ENCODE measurements at places on chromosomes 12 and 14. TPM values are rescaled to one million over a fixed set of nuclear protein-coding genes. Genes with fewer than 3 reads are reported as not detected.

The HNF1A gene
- total RNA-seq, result not detected

The CLEC12A gene
- 0.29 TPM for total RNA-seq

DNA sequence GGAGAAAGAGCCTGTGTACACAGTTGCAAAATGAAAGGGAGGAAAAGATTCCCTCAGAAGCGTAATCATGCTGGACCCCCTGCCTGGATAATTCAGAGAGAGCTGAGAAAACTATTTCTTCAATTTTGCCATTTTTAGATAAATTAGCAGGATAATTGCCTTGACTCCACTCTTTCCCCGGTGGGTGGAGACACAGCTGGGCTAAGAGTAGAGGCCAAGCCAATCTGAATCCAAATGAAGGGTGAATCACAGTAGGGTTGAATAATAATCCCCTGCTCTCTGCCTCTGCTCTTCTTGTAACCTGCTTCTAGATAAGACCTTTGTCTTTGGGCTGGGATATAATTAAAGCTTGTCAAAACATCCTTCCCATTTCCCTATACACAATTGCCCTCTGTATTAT is 150.1 kb downstream of the CAPZA3 start:
- H3K36me3 ChIP-seq, result no peaks in the 10 kb centered on the region
- H3K4me1 ChIP-seq, result no peaks in the 10 kb centered on the region
- no peak for DNase-seq
- no peak overlapping the region for H3K4me3 ChIP-seq

GRCh38 chr12:3920351-3921150 is 47.4 kb upstream of the PARP11 start:
- H3K27me3 ChIP-seq, result peaks cover 48% of the 10 kb centered on the region
- H3K36me3 ChIP-seq, result no peaks in the 10 kb centered on the region
- DNase-seq, result no peak
- no peak overlapping the region for H3K27ac ChIP-seq
- no peak overlapping the region for H3K4me3 ChIP-seq

DNA sequence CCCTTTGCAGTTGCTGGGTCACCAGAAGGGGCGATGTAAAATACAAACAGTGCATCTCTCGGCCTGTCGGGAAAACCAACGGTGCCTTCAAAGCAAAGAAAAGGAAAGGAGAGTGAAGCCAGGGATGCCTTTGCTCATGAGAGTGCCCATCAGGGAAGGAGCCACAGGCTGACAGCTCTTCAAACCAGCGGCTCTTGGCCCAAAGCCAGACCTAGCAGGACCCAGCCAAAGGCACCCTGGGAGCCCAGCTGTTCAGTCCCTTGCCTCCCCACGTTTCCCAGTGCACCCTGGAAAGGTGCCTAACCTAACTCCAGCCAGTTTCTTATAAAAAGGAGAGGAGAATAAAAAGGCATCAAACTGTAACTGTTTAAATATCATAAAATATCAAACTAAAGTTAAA is 29.2 kb downstream of the PRMT8 start:
- no peak overlapping the region for H3K4me3 ChIP-seq
- H3K4me1 ChIP-seq, result no peaks in the 10 kb centered on the region
- no peak for DNase-seq
- no peak overlapping the region for H3K27ac ChIP-seq
- no peaks in the 10 kb centered on the region for H3K36me3 ChIP-seq
- H3K27me3 ChIP-seq, result peaks cover 8% of the 10 kb centered on the region

DNA sequence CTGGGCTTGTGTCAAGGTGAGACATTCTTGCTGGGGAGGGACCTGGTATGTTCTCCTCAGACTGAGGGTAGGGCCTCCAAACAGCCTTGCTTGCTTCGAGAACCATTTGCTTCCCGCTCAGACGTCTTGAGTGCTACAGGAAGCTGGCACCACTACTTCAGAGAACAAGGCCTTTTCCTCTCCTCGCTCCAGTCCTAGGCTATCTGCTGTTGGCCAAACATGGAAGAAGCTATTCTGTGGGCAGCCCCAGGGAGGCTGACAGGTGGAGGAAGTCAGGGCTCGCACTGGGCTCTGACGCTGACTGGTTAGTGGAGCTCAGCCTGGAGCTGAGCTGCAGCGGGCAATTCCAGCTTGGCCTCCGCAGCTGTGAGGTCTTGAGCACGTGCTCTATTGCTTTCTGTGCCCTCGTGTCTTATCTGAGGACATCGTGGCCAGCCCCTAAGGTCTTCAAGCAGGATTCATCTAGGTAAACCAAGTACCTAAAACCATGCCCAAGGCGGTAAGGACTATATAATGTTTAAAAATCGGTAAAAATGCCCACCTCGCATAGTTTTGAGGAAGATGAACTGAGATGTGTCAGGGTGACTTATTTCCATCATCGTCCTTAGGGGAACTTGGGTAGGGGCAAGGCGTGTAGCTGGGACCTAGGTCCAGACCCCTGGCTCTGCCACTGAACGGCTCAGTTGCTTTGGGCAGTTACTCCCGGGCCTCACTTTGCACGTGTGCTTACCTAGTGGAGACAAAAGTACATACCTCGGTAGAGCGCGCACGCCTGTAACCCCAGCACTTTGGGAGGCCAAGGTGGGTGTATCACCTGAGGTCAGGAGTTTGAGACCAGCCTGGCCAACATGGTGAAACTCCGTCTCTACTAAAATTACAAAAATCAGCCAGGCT is 4.3 kb downstream of the GAPDH start:
- peaks cover 73% of the 10 kb centered on the region for H3K36me3 ChIP-seq
- no peak overlapping the region for H3K4me3 ChIP-seq
- H3K27me3 ChIP-seq, result no peaks in the 10 kb centered on the region

The L2HGDH gene
- 3.6 TPM for total RNA-seq

DNA sequence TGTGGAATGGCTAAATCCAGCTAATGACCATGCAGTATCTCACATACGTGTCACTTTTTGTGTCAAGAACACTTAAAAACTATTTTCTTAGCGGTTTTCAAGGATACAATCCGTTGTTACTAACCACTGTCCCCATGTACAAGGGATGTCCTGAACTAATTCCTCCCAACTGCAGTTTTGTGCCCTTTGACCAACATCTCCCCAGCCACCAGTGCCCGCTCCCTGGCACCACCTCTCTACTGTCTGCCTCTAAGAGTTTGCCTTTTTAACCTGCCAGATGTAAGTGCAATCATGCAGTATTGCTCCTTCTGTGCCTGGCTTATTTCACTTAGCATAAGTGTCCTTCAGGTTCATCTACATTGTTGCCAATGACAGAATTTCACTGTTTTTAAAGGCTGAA is 315.7 kb downstream of the TMEM121 start:
- H3K4me3 ChIP-seq, result no peak overlapping the region
- peak; percentile 55 for DNase-seq
- H3K27ac ChIP-seq, result no peak overlapping the region

The TMCC3 gene
- 0.36 TPM for total RNA-seq

- no peak overlapping the region for H3K27ac ChIP-seq
- no peaks in the 10 kb centered on the region for H3K36me3 ChIP-seq
- no peaks in the 10 kb centered on the region for H3K4me1 ChIP-seq
Measured at GRCh38 chr14:102849526-102850379, 72.5 kb downstream of the TRAF3 start.

DNA sequence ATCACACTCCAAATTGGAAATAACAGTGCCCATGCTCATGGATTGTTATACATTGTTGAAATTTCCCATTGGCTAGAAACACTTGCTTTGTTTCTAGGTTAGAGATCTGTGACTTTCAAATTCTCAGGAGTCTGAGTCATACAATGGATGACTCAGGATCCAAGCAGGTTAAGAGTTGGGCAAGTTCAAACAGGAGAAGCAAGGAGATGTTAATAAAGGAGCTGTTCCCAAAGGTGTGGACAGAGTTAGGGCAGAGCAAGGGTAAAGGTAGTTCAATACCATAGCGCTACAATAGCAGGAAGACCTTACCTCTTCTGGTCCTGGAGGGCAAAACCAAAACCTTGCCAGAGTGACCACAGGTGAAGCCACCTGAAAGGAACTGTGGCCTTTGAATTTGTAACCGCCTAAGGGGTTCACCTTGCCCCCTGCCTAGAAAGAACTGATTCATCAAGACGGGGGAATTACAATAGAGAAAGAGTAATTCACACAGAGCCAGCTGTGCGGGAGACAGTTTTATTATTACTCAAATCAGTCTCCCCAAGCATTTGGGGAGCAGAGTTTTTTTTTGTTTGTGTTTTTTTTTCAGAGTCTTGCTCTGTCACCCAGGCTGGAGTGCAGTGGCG is 4.2 kb upstream of the AMN1 start:
- peak overlapping the region; percentile 79 for H3K27ac ChIP-seq
- peaks cover 46% of the 10 kb centered on the region for H3K4me1 ChIP-seq
- H3K36me3 ChIP-seq, result no peaks in the 10 kb centered on the region
- H3K4me3 ChIP-seq, result no peak overlapping the region
- peak; percentile 19 for DNase-seq

DNA sequence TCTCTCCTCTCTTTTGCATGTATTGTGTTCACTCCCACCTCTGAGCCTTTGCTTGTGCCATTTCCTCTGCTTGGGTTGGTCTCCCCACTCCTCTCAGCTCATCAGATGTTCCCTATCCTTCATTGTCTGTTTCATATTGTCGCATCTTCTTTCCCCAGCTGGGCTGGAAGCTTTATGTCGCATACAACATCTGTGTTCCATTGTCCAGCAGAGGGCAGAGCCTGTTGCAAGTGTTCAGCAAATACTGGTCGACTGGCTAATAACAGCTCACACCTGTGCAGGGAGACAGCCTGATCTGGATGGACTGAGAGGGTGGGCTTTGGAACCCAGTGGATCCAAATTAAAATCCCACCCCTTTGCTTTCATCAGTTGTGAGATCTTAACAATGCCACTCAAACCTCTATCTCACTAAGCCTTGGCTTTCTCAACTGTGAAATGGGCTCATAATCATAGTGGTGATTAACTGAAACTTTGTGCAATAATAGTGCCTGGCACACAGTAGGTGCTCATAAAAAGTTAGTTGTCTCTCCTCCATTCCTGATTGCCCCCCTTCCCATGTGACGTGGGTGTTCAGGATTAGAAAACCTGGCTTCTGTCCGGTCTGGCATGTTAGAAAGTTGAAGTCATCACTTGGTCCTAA is 75.8 kb downstream of the RIN3 start:
- no peaks in the 10 kb centered on the region for H3K27me3 ChIP-seq
- DNase-seq, result no peak
- no peak overlapping the region for H3K27ac ChIP-seq
- H3K4me1 ChIP-seq, result peaks cover 20% of the 10 kb centered on the region
- H3K4me3 ChIP-seq, result no peak overlapping the region

The HOXC11 gene
- 1.1 TPM for total RNA-seq

DNA sequence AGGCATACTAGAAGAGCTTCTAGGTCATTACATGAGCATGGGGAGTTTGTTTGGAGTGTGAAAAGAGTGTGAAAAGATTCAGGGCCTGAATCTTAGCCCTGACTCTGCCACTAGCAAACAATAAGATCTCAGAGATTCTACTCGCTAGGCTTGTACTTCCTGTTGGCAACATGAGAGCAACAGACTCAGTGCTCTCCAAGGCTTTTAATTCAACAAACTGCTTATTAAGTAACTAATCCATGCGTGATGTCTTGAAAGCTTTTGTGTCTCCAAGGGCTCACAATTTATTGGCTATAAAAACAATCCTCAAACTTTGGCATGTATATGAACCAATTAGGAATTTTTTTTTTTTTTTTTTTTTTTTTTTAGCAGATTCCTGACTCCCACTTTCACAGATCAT is 105.1 kb downstream of the STXBP6 start:
- H3K27me3 ChIP-seq, result no peaks in the 10 kb centered on the region
- no peaks in the 10 kb centered on the region for H3K4me1 ChIP-seq
- no peak overlapping the region for H3K27ac ChIP-seq
- no peak for DNase-seq

DNA sequence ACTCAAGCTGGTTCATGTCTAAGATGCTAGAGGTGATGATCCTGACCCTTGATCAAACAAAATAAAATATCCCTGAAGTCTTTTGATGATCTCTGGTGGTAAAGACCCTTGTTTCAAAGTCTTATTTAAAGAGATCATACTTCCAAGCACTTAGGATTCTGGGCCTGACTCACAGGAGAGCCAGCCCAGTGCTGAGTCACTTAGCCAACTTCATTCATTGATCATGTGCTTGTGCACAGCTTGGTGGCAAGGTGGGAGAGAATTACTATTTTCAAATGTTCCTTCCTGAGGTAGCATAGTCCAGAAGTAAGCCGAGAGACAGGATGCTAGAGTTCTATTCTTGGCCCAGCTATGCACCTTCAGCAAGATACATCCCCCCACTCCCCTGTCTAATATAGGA is 40.6 kb downstream of the SCN8A start:
- H3K27ac ChIP-seq, result peak overlapping the region; percentile 60
- H3K4me1 ChIP-seq, result peaks cover 20% of the 10 kb centered on the region
- DNase-seq, result peak; percentile 58

DNA sequence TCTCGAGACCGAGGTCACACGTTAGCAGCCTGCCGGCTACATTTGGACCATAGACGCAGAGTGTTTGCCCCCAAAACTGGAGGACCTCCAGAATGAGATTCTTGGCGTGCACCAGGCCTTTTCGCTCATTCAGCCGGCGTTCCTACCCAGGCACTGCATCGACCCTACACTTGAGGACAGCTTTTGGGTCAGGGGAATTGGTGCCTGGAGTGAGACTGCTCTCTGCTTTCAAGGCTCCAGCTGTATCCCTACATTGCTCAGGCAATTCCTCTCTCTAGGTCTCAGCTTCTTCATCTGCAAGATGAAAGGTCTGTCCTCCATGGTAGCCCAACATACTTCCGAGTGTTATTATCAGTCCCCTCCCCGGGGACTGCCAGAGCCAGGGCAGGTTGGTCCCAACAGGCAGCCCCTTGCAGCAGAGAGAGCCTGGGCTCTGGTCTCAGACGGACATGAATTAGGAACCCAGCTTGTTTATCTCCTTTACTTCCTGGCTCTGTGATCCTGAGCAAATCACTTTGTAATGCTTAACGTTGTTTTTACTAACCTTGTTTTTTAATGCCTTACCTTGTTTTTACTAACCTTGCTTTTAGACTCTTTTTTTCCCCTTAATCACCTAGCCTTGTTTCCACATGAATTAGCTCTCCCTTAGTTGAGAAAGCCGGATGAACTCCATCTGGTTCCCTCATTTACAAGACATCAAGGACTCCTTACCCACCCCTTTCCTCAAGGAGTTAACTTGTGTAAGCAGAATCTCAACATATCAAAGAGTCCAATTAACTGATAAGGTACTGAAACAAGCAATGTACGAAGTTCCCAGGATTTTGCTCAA is 892 bp downstream of the TCHP start:
- peak; percentile 21 for DNase-seq
- H3K36me3 ChIP-seq, result peaks cover 31% of the 10 kb centered on the region
- no peaks in the 10 kb centered on the region for H3K27me3 ChIP-seq
- H3K4me1 ChIP-seq, result peaks cover 17% of the 10 kb centered on the region
- H3K27ac ChIP-seq, result peak overlapping the region; percentile 84

The POP5 gene
- total RNA-seq, result 26.8 TPM

DNA sequence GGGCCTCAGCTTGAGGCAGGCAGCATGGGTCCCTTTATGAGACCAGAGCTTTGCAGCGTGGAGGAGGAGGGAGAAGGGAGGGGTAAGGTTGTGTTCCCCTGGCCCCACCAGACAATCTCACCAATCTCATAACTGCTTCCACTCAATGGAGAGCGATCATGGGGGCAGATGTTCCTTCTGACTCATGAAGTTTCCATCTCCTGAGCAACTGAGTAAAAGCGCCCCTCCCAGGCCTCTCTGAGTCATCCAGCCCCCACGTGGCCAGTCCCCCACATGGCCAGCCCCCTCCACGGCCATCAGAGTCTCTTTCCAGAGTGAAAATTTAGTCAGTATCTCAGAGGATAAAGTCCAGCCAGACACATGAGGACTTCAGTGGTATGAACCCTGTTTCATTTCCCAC is 39.2 kb upstream of the PLXNC1 start:
- no peaks in the 10 kb centered on the region for H3K36me3 ChIP-seq

The SLC17A8 gene
- total RNA-seq, result not detected

- DNase-seq, result no peak
- H3K4me1 ChIP-seq, result peaks cover 19% of the 10 kb centered on the region
- no peak overlapping the region for H3K4me3 ChIP-seq
- no peaks in the 10 kb centered on the region for H3K27me3 ChIP-seq
- H3K36me3 ChIP-seq, result no peaks in the 10 kb centered on the region
Measured at GRCh38 chr12:127388985-127389384, 878.0 kb upstream of the TMEM132C start.

The GMFB gene
- total RNA-seq, result 98.8 TPM

The PROX2 gene
- total RNA-seq, result not detected
